ENCODE measurements at places on chromosomes 3 and 15.

DNA sequence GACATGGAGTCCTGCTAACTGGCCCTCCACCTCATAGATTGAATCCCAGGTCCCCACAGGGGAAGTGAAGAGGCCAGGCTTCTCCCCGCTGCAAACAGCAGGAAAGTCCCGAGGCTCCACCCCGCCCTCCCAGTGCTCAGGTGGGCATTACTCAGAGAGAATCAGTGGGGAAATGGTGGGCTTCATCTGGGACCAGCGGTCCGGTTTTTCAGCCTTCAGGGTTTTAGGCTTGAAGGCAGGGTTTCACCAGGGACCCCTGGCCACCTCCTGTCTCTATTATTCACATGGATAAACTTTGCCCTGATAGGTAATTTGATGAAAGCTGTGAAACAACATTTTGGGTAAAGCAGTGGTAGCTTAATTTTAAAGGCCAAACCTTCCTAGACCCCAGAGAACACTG is 31.3 kb downstream of the MKRN3 start:
- DNase-seq: no peak

DNA sequence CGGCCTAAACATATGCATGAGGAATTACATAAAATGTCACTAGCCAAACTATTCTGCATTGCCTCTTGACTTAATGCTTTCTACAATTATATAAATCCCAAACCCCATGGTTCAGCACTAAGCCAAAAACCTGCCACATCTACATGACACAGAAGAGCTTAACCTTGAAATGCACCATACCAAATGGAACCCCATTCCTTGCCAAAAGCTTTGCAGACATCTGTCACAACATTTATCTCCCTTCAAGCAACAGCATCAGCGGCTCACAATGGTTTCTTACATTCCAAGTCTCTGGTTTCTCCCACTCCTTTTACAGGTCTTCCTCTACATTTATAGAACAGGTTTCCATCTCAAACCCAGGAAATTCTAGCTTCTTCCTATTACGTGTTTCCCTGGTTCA is 58.4 kb upstream of the GYG1 start:
- DNase-seq: no peak

- no peak for DNase-seq
Measured at GRCh38 chr3:129953621-129954020, 20.9 kb upstream of the TRH start.

GRCh38 chr3:177598097-177598833 is 401.0 kb upstream of the TBL1XR1 start:
- no peak for DNase-seq

GRCh38 chr15:43991206-43991605 is 164.4 kb downstream of the WDR76 start:
- no peak for DNase-seq

DNA sequence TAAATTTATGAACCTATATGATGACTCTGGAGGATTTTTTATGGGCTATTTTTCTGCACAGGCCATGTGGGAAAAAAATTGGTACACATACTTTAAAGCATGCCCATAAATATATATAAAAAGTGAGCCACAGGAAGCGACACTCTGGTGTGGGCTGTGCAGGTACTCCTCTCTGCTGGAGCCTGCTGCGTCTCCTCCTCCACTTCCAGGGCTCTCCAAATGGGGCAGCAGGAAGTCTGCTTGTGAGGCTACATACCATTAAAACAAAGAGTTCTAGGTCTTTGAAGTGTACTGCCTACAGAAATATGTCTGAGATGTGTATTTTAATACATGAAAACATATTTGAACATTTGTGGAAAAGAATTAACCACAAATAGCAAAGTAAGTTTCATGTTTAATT is 135.1 kb downstream of the CTNNB1 start:
- no peak for DNase-seq

- no peak for DNase-seq
Measured at GRCh38 chr3:1843111-1843510, 255.6 kb upstream of the CNTN4 start.

GRCh38 chr3:52920841-52921240 is 23.5 kb upstream of the STIMATE start:
- no peak for DNase-seq

DNA sequence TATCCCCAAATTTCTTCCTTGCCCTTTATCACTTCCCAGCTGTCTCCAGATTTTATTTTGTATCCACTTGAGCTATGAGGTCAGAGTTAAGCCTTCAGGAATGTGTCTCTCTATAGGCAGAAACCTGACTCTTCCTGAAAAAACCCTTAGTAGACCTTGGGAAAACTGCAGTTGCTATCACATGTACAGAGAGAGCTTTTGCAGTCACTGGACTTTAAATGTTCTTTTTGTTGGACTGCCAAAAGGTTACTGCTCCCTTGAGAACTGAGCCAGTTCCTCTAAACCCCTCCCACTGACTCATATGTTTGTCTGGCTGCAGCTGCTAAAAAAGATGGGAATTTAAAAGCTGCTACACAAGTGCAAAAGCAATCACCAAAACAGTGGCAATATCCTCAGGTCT is 169.1 kb upstream of the CCDC54 start:
- DNase-seq: no peak

DNA sequence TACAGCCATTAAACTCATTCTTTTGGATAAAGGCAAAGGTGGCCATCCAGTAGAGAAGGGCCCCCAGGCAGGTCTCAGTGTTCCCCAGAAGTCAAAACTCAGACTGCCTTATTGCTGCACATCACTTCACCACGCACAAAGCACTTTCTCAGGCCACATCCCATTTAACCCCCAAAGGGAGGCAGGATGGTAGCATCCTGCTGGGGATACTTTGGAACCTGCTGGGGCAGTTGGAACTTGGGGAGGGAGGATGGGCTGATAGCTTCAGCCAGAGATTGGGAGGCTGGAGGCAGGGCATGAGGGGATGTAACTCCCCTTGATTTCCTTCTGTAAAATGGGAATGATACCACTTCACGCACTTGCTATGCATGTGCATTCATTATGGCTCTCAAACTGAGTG is 5.0 kb downstream of the ITPKA start:
- DNase-seq: no peak

- DNase-seq: no peak
Measured at GRCh38 chr15:26634319-26634718, 138.5 kb downstream of the GABRB3 start.

DNA sequence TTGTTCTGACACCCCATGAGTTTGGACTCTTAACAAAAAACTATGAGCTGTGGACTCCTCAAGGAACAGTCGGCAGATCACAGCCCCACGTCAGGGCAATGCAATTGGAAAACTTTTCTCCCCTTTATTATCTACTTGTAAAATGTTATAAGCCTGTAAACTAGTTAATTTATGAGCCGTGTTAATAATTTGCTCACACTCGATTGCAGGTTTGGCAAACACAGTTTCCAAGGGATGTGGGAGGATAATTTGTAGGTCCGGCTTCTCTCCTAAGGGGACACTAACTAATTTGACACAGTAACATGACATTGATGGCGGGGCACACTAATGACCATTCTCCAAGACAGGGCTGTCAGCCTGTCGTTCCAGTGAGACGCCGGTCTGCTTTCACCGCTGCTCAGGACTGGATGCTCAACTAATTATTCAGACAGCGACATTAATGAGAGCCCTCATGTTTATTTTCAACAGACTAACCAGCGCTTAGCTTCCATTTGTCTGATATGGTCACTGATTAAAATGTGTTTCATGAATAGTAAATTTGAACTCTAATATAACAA is 222.1 kb downstream of the FOXP1 start:
- DNase-seq: no peak

DNA sequence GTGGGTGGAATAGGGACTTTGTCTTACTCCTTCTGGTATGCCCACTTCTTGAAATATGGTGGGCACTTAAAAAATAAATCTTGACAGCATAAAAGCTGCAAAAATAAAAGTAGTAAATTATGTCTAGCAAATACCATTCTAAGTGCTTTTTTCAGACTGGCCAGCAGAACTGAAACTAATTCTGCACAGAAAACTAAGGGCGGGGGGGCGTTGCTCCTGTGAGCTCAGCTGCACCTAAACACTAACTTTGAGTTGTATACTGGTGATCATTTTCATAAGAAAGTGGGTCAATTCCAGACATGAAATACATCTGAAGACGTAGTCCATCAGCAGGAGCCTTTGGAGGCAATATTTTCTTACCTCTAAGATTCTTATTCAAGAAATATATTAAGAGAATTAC is 114.8 kb downstream of the WDR76 start:
- DNase-seq: no peak

GRCh38 chr15:94547711-94548110 is 316.4 kb downstream of the MCTP2 start:
- no peak for DNase-seq
